ENCODE measurements at places on chromosomes 1 and 21.

DNA sequence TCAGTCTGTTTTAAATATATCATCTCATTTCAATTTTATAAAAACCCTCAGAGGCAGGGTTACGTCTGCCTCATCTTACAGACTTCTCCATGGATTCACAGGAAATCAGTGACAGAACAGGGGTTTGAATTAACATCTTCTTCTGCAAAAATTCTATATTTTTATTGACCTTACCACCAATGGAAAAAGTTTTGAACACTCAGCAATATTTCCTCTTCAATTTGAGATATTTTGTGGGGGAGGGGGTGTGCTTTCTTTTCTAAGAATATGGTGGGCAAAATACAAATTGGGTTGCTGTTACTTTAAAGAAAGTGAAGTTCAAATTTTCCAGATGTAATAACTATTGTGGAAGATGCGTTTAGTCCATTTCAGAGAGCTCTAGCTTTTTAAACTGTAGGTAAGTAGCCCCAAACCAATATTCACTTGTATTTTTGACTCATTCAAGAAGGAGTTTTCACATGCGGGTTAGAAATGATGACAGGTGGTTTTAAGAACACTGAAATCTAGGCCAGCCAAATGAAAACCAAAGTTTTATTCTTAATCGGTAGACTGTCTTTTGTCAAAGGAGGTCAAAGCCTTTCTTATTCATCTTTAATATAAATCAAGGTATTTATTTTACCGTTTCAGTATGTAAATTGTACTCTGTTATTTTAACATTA lies 17.4 kb downstream of the TGFB2 start:
- DNase-seq = no peak

DNA sequence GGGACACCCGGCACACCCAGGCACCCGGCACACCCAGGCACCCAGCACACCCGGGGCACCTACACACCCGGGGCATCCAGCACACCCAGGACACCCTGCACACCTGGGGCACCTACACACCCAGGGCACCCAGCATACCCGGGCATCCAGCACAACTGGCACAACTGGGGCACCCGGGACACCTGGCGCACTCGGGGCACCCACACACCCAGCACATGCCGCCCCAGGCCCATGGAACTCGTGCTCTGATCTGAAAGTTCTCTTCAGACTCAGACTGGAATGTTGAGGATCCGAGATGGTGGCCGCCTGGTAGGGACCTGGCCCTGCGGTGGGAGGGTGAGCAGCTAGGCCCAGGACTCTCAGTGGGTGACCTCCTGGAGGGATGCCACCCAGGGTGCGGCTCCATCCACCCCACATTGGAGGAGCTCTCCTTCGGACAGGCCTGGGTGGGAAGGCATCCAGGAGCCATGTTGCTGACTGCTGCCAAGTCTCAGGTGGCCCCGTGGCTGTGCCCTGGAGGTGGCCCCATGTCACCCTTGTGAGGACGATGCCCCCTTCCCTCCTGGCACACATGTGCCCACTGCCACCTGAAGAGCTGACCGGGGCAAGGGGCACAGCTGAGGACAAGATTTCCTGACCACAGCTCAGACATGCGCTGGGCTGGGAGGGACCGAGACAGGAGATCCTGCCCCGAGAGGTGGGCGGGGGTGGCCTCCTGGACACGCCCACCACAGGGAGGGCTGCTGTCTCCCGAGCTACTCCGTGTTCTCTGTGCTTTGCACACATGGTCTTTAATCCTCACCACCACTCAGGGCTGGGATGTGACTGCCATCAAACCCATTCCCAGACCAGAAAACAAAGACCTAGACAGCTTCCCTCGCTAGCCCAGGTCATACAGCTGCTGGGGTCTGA lies 37.0 kb downstream of the UBE2G2 start:
- DNase-seq = peak; percentile 25

- DNase-seq = no peak
These were observed 136.2 kb downstream of the KCNK1 start for GRCh38 chr1:233750139-233750538.

- no peak for DNase-seq
These were observed 10.4 kb downstream of the PPP2R5A start for GRCh38 chr1:212295579-212295978.
